ENCODE measurements at places on chromosomes 13 and 19. TPM values are rescaled to one million over a fixed set of nuclear protein-coding genes. Genes with fewer than 3 reads are reported as not detected.

Gene CATSPERD
- total RNA-seq: not detected

Gene OR10H1
- not detected for total RNA-seq

Gene PGLYRP2
- not detected for total RNA-seq

Gene ZNF333
- total RNA-seq: 24.3 TPM

Gene KLK14
- not detected for total RNA-seq

Gene TNFSF11
- not detected for total RNA-seq

Gene B3GNT8
- total RNA-seq: 1.4 TPM

Gene NDUFB7
- total RNA-seq: 584 TPM

Gene UGGT2
- total RNA-seq: 57.9 TPM

Gene C19orf73
- 13.4 TPM for total RNA-seq

Gene ZSWIM9
- total RNA-seq: 5.5 TPM

Gene KLF1
- not detected for total RNA-seq

Gene OLFM2
- total RNA-seq: 19.5 TPM

Gene STOML3
- total RNA-seq: not detected

Gene KLK12
- total RNA-seq: not detected

Gene C19orf38
- total RNA-seq: not detected

Gene TINCR
- not detected for total RNA-seq

Gene ZNF415
- total RNA-seq: 21.0 TPM

Gene KLK10
- total RNA-seq: not detected

Gene EFNA2
- not detected for total RNA-seq

Gene OR10H2
- total RNA-seq: not detected

Gene PTPRH
- 0.11 TPM for total RNA-seq

Gene ZFP36
- 32.4 TPM for total RNA-seq

Gene ZNF285
- total RNA-seq: 3.8 TPM

Gene ZSCAN5C
- not detected for total RNA-seq

Gene TMEM150B
- not detected for total RNA-seq

Gene GAS6
- total RNA-seq: 145 TPM

Gene FLT3
- total RNA-seq: 0.68 TPM

Gene CDX2
- total RNA-seq: not detected

Gene NOVA2
- total RNA-seq: 3.6 TPM

Gene DNAJC3
- total RNA-seq: 121 TPM

Gene ZNF471
- total RNA-seq: 10.8 TPM

Gene ARL11
- total RNA-seq: 0.38 TPM

Gene JUNB
- 393 TPM for total RNA-seq

Gene RAB20
- 60.5 TPM for total RNA-seq

Gene IZUMO2
- total RNA-seq: not detected

Gene IRGC
- total RNA-seq: not detected

Gene ZNF628
- 12.0 TPM for total RNA-seq

Gene OR7A5
- total RNA-seq: not detected

Gene FPR2
- 0.39 TPM for total RNA-seq

Gene WDR87
- total RNA-seq: under 0.01 TPM

Measured in thyroid gland (tissue), 4 donors.